ENCODE measurements at places on chromosomes 11 and 22.

GRCh38 chr11:3001496-3001895 is 9.4 kb upstream of the NAP1L4 start:
- DNase-seq = no peak

DNA sequence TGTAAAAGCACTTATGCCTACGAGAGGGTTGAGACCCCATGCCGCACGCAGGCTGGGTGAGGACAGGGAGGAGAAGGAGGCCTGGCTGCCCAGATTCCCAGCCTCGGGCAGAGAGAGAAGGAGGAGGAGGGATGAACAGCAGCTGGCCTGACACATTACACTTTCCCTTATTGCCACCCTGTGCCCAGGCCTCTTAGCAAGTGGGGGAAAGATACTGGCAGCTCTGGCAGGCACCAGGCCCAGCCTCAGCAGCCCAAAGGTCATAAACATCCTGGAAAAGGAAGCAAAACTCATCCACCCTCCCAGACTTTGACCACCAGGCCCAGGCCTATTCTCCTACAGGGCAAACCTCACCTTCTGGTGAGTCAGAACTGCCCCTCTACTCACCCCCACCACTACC is 4.7 kb downstream of the PLAAT3 start:
- DNase-seq = no peak

- no peak for DNase-seq
Observed at GRCh38 chr11:60183591-60184205, 815 bp upstream of the MS4A6A start.

GRCh38 chr11:16511116-16512114 is 155.1 kb upstream of the SOX6 start:
- DNase-seq = no peak

DNA sequence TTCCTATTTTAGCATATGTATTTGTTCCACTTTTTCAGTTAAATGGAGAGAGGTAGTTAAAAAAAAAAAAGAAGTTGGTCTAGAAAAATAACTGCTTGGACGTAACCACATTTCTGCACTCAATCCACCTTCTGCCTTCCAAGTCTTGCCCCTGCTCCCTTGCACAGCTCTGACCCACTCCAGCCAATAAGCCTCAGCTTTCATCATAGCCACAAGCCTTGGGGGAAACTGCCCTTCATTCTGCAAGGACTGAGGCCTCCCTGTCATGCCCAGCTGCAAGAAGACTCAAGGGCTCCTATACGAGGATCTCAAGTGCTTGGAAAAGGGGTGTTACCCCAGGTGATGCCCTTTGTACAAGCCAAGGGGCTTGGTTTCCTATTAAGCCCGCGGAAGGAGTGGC is 36.0 kb upstream of the OAF start:
- DNase-seq = peak; percentile 3

DNA sequence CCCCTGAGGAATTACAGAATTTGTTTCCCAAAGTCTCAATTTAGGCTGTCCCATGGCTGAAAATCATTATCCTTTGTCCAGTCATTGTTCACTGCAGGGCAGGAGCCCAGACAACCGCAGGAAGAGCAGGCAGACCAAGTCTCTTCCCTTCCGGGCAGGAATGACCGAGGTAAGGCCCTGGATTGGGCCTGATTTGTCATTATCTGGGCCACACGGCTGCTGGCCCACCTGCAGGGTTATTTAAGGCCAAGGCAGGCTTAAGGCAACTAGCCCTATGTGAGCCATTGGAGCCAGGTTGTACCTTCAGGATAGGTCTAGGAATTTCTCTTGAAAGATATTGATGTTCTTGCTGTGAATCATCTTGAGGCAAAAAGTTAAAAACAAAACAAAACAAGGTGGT is 9.7 kb upstream of the IL10RA start:
- DNase-seq = no peak

DNA sequence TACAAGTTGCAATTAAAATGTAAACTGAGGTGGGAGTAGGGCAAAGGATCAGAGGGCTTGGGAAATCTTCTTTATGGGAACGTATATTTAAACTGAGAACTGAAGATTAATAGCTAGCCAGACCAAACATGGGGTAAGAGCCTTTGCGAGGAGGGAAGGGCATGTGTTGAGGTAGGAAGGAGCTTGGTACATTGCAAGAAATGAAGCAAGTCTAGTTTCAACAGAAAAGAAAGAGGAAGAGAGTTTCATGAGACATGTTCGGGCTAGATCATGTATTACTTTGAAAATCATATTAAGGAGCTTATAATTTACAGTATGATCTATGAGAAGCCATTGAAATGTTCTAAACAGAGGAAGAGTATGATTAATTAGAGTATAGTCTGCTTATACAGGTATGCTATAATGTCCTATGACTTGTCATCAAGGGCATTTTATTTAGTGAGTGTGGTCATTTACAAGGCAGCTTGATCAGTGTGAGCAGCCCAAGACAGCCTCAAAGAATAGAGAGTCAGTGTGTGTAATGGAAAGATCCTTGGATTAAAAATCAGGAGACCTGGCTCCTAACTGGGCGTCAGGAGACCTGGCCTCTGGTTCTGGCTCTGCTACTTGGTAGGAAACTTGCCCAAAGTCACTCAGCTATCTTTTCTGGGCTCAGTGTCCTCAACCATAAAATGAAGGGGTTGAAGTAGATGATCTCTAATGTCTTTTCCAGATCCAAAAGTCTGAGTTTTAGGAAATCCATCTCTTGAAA is 10.9 kb downstream of the GAS2 start:
- DNase-seq = no peak

Data from GM20000 (cell line).